Karpas-422 (cell line): ENCODE measurements at places on chromosomes 5 and 9.

DNA sequence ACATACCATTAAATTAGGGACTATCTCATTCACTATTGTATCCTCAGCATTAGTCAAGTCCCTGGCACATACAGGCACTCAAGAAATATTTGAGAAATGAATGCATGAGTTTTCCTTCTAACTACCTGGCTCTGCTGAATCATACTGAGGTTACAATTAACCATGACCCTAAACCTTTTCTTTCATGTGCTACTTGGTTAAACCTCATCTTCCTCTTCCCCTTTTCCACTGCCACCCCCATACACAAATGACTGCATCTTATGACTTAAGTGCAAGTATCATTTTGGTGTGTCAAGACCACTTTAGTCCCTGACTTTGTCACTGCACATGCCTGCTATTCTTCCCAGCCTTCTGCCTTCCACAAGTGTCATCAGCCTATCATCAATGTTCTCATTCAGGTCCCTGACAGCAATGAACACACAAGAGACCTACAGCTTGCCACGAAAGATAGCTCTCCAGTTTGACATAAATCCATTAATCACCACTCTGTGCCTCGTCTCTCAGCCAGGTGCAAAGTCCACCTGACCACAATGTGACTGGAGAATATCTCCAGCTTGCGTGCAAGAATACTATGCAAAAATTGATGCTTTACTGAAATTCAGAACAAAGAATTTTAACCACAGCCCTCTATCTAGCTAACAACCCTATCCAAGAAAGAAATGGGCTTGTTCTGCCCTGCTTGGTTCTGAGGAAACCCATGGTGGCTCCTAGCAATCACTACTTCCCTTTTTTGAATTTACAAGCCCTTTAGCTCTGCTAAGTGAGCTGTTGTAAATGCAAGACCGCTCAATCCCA lies 74.5 kb downstream of the MAPKAP1 start:
- H3K36me3 ChIP-seq: no peaks in the 10 kb centered on the region
- peak; percentile 93 for DNase-seq
- peak overlapping the region; percentile 49 for H3K4me3 ChIP-seq
- peak overlapping the region; percentile 91 for H3K27ac ChIP-seq

DNA sequence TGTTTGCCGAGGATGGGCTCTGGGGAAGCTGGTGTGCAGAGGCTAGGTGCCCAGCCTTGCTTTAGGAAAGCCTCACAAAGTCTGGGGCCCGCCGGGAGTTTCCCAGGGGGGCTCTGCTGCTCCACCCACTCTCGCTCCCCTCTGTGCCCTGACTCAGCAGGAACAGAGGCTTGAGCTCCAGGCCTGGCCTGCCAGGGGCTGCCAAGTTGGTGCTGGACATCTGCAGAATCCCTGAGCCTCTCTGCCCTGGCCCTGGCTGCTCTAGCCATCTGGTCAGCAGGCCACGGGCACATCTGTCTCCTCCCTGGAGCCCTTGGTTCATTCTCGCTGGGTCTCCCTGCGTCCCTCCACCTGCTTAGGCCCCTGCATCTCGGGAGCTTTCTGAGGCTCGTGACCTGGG lies 647 bp upstream of the ADAMTSL2 start:
- H3K4me1 ChIP-seq: no peaks in the 10 kb centered on the region
- H3K27ac ChIP-seq: no peak overlapping the region
- no peaks in the 10 kb centered on the region for H3K27me3 ChIP-seq
- no peak for DNase-seq

DNA sequence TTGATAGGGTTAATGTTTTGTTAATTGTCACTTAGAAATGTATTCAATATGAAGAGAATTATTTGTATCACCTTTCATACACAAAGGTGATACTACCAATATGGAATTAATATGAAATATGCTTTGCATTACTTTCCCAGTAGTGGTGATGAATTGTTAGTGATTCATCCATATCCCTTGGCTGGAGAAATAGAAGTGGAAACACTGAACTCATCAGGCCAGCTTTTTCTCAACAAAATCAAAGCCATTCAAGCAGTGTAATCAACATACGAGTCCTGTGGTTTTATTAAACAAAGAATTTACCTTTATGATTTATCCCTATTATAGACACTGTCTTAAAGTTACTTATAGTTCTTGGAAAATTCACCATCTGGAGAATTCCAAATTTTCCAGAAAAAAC lies 264.0 kb upstream of the MEF2C start:
- H3K27me3 ChIP-seq: no peaks in the 10 kb centered on the region
- no peak overlapping the region for H3K4me3 ChIP-seq
- no peaks in the 10 kb centered on the region for H3K4me1 ChIP-seq
- no peak overlapping the region for H3K27ac ChIP-seq

- H3K27me3 ChIP-seq: no peaks in the 10 kb centered on the region
- peak overlapping the region; percentile 98 for H3K4me3 ChIP-seq
- no peak overlapping the region for H3K27ac ChIP-seq
- H3K4me1 ChIP-seq: peaks cover 23% of the 10 kb centered on the region
- peaks cover 4% of the 10 kb centered on the region for H3K36me3 ChIP-seq
Observed at GRCh38 chr9:135499326-135500070, 984 bp upstream of the MRPS2 start.

DNA sequence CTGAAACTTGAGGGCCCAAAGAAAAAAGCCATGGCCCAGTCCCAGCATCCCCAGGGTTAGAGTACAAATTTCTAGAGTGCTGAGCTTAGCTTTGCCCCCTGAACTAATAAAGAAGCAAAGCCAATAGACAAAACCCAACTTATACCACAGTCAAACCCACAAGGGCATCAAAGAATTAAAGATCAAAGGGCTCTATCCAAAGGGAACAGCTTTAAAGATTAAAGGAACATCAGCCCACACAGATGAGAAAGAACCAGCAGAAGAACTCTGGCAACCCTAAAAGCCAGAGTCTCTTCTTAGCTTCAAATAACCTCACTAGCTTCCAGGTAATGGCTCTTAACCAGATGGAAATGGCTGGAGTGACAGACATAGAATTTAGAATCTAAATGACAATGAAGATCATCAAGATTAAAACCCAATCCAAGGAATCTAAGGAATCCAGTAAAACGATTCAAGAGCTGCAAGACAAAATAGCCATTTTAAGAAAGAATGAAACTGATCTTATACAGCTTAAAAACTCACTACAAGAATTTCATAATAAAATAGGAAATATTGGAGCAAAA lies 93.9 kb downstream of the YIPF5 start:
- no peak for DNase-seq
- H3K27ac ChIP-seq: no peak overlapping the region
- H3K27me3 ChIP-seq: no peaks in the 10 kb centered on the region
- H3K4me3 ChIP-seq: no peak overlapping the region

GRCh38 chr5:81632679-81633078 lies 118.2 kb downstream of the SSBP2 start:
- peaks cover 32% of the 10 kb centered on the region for H3K4me1 ChIP-seq
- H3K27me3 ChIP-seq: no peaks in the 10 kb centered on the region
- no peak overlapping the region for H3K4me3 ChIP-seq

DNA sequence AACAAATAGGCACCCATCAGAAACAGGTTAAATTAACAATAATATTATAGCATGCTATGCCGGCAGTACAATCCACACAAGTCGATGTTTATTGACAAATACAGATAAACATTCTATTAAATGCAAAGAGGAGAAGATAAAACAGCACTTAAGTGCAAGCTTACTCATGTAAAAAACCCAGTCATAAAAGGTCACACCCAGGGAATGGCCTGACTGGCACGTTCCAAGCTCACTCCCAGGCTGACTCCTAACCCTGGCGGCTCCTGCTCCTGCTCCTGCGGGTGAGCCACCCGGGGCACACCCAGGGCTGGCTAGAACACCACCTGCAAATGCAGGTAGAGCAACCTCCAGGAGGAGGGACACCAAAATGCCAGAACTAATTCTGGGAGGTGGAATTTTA lies 66.9 kb downstream of the SEMA4D start:
- no peak for DNase-seq
- H3K4me1 ChIP-seq: peaks cover 46% of the 10 kb centered on the region
- no peak overlapping the region for H3K4me3 ChIP-seq
- no peaks in the 10 kb centered on the region for H3K27me3 ChIP-seq

- H3K27ac ChIP-seq: no peak overlapping the region
- no peaks in the 10 kb centered on the region for H3K27me3 ChIP-seq
- peak; percentile 19 for DNase-seq
- no peaks in the 10 kb centered on the region for H3K36me3 ChIP-seq
- H3K4me3 ChIP-seq: no peak overlapping the region
Observed at GRCh38 chr5:39498278-39498952, 73.6 kb upstream of the DAB2 start.

DNA sequence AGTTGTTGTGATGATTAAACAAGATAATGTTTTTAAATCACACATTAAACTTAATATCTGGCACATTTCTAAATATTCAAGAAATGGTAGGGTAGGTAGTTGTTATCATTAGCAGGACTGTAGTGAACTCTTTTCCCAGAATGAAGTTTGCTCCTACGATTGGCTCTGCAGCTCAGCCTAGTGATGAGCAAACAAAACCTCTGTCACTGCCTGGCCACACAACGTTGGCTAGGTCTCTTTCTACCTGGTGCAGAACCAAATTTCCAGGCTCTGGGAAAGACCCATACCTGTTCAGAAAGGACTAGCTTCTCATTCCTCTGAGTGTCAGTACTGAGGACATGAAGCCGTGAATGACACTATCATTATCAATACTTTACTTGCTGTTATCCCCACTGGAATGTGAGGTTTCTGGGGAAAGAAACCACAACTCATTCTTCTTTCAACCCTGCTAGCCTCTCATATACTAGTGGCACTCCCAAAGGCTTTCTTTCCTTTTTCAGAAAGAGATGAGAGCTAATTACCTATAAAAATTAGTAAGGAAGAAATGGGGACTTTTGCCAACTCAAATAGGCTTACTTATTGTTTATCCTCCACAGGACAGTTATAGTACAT lies 219.3 kb upstream of the TRIM32 start:
- DNase-seq: no peak
- no peak overlapping the region for H3K27ac ChIP-seq
- H3K36me3 ChIP-seq: no peaks in the 10 kb centered on the region
- no peaks in the 10 kb centered on the region for H3K4me1 ChIP-seq
- no peak overlapping the region for H3K4me3 ChIP-seq

- no peaks in the 10 kb centered on the region for H3K27me3 ChIP-seq
- no peak for DNase-seq
- no peak overlapping the region for H3K27ac ChIP-seq
- peaks cover 4% of the 10 kb centered on the region for H3K4me1 ChIP-seq
- no peak overlapping the region for H3K4me3 ChIP-seq
Observed at GRCh38 chr9:14373336-14373666, 59.4 kb upstream of the NFIB start.
